ENCODE measurements at places on chromosomes 11 and 22. TPM values are rescaled to one million over a fixed set of nuclear protein-coding genes. Genes with fewer than 3 reads are reported as not detected.

The ENTHD1 gene
- polyA plus RNA-seq = not detected

The TST gene
- 36.3 TPM for polyA plus RNA-seq

The TMEM191C gene
- 0.54 TPM for polyA plus RNA-seq

The CRYBA4 gene
- polyA plus RNA-seq = not detected

The SCN3B gene
- polyA plus RNA-seq = 17.7 TPM

The USH1C gene
- 20.5 TPM for polyA plus RNA-seq

The CBX6 gene
- polyA plus RNA-seq = 64.4 TPM

The CYP2R1 gene
- polyA plus RNA-seq = 1.5 TPM

The MRPL21 gene
- 108 TPM for polyA plus RNA-seq

GRCh38 chr11:117523680-117524079, 196.0 kb downstream of the CEP164 start:
- DNase-seq = no peak

- DNase-seq = no peak
These were observed 6.9 kb downstream of the UPB1 start for GRCh38 chr22:24502034-24502433.

- peak; percentile 33 for DNase-seq
These were observed 22.8 kb downstream of the CTTN start for GRCh38 chr11:70421123-70421522.

DNA sequence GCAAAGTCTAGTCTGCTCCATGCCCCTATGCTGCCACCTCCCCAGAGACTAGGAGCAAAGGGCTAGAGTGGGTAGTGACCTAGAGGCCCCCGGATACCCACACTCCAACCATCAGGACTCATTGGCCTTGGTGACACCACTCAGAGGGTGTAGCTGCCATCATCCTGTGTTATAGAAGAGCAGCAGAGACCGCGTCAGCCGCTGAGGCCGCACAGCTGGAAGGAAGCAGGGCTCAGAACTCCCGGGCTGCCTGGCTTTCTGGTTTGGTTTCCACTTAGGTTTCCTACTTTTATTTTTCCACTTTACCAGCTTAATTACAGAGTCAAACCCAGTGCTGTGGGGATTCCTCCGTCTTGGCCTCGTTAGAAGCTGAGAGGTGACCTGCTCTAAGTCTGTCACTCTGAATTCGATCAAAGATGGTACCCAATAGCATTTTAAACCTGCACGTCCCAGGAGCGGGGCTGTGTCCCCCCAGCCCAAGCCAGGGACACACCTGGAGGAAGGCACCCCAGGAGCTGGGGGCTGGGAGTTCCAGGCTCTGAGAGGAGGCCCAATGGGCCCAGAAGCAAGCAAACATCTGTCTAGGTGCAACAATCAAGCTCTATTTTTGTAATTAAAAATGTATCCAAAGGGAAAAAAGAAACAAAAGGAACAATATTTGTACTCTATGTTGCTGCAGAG, 2.1 kb upstream of the CDKN1C start:
- no peak for DNase-seq

- DNase-seq = no peak
These were observed 10.2 kb upstream of the LDHA start for GRCh38 chr11:18384157-18384641.

- DNase-seq = no peak
These were observed 12.3 kb downstream of the B4GALNT4 start for GRCh38 chr11:381501-382072.

GRCh38 chr22:36252754-36253522, at the start of gene APOL1:
TSS of gene APOL1 (plus strand) at chr22:36253133. CDS start at chr22:36254956, 1,823 bp downstream.
- DNase-seq = no peak

DNA sequence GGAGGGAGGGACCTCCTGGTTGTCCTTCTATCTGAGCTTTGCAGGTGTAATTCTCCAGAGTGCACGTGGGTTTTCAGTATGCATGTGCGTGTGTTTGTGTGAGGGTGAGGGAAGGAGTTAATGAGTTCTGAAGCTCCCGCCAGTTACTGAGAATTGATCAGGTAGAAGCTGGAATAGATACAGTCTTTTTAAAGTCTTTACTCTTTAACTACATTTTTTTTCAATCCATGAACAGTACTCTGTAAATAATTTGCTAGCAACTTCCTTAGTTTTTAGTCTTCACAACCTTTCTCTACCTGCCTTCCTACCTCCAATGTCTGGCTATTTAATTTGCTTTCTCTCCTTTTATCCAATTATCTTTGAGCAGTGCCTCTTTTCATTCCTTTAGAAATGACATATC, 25.5 kb downstream of the ARHGAP42 start:
- no peak for DNase-seq

DNA sequence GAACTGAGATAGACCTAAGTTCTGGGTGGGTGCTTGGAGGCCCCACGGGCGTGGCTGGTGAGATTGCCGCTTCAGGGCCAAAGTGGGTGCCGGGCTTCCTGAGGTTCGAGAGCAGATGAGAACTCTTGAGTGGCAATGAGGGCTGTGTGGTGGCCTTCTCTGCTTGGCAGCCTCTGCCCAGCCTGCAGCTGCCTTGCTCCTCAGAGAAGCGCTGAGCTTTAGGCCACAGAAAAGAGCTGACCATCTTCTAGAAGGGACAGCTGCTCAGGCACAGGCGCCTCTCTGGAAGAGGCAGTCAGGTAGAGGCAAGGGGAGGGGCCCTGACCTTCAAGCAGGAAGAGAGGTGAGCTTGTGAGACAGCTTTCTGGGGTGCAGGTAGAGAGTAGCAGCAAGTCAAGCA, 72.8 kb downstream of the MED15 start:
- no peak for DNase-seq

GRCh38 chr11:128515826-128516778, 71.3 kb downstream of the ETS1 start:
- DNase-seq = no peak

- no peak for DNase-seq
These were observed 88.4 kb upstream of the GNAZ start for GRCh38 chr22:22981670-22982571.

- no peak for DNase-seq
These were observed 130.4 kb downstream of the UVRAG start for GRCh38 chr11:75945446-75945845.

GRCh38 chr11:1737080-1737757, 13.2 kb downstream of the IFITM10 start:
- DNase-seq = no peak

GRCh38 chr22:24514241-24515026, 19.3 kb downstream of the UPB1 start:
- DNase-seq = no peak

GRCh38 chr11:92657226-92657625, 312.2 kb upstream of the MTNR1B start:
- DNase-seq = no peak

DNA sequence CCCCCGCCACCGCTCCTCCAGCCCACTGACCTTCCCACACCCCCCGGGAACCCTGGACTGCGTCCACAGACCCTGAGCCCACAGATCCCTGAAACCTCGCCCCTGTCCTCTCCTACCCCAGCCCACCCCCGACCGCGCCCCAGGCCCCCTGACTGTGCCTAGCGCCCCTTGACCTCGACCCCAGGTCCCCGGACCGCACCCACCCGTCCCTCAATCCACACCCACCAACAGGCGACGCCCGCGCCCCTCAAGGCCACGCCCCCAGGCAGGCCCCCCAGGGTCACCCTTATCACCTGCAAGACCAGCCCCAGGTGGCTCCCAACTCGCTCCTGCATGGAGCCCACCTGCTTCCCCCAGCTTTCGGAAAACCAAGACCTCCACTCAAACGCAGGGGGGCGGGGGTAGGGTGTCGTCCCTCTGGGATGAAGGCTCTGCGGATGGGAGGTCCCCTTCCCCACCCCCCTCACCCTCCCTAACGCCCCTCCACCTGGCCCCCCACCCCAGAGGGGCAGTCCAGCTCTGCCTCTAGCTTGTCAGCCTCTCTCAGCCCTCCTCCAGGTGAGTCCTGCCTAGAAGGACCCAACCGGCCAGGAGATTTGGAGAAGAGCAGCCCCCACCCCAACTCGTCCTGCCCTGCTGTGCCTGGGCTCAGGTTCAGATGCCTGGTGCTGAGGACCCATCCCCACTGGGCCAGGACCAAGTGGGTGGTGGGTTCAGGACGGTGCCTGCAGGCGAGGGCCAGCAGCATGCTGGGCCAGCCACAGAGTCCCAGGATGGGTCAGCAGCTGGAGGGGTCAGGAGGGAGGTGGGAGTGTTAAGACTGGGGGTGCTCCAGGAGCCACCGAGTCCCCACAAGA, 3.1 kb upstream of the IL17REL start:
- no peak for DNase-seq

GRCh38 chr11:110513846-110514437, 84.2 kb downstream of the FDX1 start:
- peak; percentile 61 for DNase-seq

DNA sequence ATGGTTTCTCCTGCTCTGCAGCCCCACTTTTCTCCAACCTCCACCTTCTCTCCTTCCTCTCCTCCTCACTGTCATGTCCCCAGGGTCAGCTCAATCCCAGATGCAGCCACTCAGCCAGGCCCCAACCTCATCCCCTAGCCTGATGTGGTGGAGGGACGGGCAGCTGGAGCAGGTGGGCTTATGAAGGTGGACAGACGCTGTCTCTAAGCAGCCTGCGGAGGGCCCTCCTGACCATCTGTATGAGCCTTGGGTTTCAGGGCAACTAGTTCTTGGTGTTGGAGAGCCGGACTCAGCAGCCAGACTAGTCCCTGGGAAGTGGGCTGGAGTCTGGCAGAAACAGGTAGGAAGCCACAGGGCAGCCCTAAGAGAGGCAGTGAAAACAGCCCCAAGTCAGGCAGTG, 18.1 kb downstream of the CRYBB2 start:
- no peak for DNase-seq

DNA sequence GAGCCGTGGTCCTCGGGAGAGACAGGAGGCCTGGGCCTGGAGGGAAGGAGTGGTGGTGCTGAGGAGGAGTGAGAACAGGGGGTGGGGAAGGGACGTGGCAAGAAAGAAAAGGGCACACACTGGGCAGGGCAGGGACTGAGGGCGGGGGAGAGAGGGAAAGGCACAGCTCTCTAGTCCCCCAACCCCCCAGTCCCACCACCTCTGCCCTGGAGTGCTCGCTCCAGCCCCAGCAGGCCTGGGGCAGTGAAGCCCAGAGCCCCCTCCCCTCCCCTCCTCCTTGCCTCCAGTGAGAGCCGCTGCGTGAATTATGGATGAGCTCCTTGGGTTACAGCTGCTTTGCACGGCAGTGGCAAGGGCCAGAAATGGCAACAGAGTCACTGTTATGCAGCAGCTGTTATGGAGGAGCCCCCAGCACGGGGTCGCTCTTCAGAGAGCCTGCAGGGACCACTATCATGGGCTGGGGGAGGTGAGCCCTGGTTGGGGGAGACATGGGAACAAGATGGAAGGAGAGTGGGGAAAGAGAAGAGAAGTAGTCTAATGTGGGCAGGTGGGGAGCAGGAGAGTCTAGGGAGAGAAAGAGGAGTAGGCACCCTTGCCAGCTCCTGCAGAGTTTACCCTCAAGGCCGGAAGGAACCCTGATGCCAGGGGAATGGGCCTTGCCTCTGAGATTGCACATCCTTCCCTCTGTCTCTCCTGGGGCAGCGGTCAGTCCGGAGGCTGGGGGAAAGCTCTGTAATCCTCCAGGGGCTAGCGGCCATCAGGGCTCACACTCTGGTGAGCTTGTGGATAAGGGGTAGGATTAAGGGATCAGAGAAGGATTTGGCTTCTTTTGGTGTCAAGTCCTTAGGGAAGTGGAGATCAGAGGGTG, 3.6 kb downstream of the RTN4RL2 start:
- no peak for DNase-seq

GRCh38 chr11:34601085-34601444, 19.8 kb upstream of the EHF start:
- DNase-seq = peak; percentile 15

GRCh38 chr11:68904248-68904847, 657 bp downstream of the IGHMBP2 start:
- DNase-seq = peak; percentile 26

GRCh38 chr11:83938148-83938547, 652.0 kb upstream of the CCDC90B start:
- no peak for DNase-seq

- no peak for DNase-seq
These were observed 11.5 kb downstream of the ZDHHC5 start for GRCh38 chr11:57679396-57679795.

GRCh38 chr11:121722431-121723245, 269.9 kb upstream of the SORL1-AS1 start:
- peak; percentile 98 for DNase-seq

DNA sequence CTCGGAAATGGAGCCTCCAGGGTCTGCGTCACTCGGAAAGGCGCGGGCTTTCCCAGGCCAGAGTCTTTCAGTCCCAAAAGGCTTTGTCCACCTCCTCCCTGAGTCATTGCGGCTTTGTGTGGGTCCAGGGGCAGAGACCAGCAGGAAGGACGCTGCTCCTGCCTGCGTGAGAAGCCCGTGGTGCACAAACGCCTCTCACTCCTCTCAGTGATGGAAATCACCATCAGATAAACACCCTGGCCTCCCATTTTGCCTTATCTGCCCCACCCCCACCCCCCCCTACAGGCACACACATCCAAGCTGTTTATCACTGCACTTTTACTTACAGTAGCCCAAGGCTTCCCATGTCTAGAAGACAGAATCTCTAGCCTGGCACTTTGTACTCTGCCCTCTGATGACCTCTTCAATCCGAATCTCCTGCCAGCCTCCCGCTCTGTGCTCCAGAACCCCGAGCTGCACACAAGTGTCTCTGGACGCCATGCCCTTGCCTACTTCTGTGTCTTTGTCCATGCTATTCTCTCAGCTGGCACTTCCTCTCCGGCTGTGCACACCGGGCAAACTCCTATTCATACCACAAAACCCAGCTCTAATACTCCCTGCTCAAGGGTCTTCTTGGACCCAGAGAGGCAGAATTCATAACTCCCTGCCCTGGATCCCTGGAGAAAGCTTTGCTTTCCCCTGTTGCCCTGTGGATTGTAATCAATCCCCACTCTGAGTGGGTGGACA, 954.6 kb downstream of the TBC1D22A start:
- DNase-seq = no peak

DNA sequence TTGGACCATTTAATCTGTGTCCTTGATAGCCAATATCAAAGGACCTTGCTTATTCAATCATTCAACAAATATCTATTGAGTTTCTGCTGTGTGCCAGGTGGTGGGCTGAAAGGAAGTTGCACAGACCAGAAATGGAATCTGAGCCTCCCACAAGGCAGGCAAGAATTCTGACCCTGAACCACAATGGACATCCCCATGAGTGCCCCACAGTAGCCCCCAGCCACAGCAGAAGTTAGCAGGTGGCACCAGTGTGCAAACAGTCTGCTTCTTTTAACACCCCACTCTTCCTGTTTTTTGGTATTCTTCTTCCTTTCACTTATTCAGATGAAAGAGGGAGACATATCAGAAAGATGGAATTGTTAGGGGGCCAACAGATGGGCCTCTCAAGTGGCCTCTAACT, 12.2 kb upstream of the SERPING1 start:
- DNase-seq = no peak

Measured in brain (organoid and tissue), 16 donors.